GM03348 (cell line): ENCODE measurements at places on chromosomes 6 and 20.
A peak's percentile ranks its signal among the peaks of the same experiment; 100 is the strongest.

- no peak for DNase-seq
Measured at GRCh38 chr6:36608788-36609563, 14.8 kb downstream of the SRSF3 start.

GRCh38 chr6:159577564-159577963, 115.5 kb downstream of the SOD2 start:
- DNase-seq: no peak

GRCh38 chr20:34907616-34908469, 31.4 kb downstream of the ACSS2 start:
- DNase-seq: peak; percentile 81

- no peak for DNase-seq
Measured at GRCh38 chr6:20028562-20028961, 183.7 kb downstream of the MBOAT1 start.

GRCh38 chr20:5848711-5849505, 98.7 kb downstream of the SHLD1 start:
- DNase-seq: peak; percentile 16

DNA sequence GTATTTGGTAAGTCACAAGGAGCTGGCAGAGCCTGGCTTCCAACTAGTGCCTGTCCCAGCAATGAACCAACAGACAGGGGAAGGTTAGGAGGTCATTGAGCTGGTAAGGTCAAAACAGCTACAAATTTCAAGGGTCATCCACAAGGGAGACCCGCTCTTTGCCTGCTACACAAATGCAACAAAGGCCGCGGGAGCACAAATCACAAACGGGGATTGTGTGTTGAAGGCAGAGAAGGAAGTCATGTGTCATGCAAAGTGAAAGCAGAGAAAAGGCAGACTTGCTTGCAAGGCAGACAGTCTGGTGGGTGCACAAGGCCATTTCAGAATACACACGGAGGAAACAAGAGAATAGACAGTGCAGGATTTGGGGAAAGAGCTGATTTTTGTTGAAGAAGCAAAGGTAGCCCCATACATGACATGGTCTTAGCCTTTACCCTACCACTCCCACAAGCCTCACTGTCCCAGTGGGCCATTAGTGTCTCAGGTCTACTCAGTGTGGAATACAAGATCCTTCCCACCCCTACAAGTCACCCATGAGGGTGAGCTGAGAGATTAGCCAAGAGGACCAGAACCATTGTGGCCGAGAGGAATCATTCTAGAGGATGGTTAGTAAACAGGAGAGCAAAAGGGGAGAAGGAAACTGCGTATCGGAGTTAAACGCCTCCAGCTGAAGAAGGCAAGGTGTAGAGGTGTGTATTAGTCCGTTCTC, 18.1 kb upstream of the SAMHD1 start:
- no peak for DNase-seq

DNA sequence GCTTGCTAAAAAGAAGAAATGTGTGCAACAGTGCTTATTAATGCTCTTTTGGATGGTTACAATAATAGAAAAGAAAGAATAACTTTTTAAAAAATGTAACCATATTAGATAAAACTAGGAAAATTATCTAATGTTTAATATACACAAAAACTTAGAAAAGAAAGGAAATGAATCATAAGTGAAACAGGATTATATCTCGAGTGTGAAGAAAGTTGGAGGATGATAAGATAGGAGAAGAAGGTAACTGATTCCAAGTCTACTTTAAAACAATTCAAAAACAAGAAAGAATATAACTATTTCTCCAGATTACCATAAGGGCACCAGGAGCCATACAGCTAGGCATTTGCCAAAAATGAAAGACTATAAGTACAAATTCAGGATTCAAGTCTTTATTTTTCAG, 73.0 kb downstream of the PHIP start:
- no peak for DNase-seq

DNA sequence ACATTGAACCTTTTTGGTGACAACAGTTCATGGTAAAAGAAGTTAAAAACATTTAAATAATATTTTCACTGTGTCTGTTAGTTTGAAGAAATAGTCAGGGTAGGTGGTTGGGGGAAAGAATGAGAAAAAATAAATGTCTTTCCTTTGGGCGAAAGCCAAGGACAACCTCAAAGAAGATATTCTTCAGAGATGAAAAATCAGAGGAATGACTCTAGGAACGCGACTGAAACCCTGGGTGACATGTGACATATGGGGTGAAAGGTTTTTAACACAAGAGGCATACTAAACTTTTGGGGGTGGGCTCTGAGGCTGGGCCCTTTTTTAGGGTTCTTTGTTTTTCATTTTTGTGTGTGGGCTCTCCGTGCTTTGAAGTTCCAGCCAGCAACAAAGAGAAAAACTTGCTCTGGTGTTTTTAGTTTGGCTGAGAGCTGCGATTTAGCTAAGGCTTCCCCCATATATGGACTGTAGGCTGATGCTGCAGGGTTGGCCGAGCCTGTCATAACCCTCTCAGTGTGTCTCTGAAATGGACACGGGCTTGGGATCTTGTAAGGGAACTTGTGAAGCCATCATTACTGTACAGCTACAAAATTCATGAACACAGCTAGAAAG, 610.1 kb upstream of the ARID1B start:
- DNase-seq: no peak

DNA sequence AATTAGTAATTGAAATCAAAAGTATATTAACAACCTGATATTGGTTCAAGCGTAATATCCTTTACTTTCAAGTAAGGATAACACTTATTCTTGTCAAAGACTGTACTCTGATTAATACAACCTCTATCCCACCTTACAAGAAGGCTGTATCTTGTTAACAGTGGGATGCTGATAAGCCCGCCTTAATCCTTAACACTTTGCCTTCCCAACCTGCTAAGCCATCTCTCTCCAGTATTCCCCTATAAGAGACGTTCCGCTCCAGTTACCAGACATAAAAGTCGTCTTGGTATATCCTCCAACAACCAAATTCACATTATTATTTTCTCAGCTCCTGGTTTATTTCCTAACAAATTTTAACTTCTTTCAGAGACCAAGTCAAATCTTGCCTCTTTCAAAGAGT, 2.0 kb downstream of the BTBD9 start:
- no peak for DNase-seq

- DNase-seq: no peak
Measured at GRCh38 chr20:52213995-52214394, 22.4 kb upstream of the ZFP64 start.

GRCh38 chr20:57930351-57930750, 220.5 kb upstream of the PMEPA1 start:
- no peak for DNase-seq

GRCh38 chr6:49220293-49220692, 242.8 kb downstream of the MMUT start:
- no peak for DNase-seq

DNA sequence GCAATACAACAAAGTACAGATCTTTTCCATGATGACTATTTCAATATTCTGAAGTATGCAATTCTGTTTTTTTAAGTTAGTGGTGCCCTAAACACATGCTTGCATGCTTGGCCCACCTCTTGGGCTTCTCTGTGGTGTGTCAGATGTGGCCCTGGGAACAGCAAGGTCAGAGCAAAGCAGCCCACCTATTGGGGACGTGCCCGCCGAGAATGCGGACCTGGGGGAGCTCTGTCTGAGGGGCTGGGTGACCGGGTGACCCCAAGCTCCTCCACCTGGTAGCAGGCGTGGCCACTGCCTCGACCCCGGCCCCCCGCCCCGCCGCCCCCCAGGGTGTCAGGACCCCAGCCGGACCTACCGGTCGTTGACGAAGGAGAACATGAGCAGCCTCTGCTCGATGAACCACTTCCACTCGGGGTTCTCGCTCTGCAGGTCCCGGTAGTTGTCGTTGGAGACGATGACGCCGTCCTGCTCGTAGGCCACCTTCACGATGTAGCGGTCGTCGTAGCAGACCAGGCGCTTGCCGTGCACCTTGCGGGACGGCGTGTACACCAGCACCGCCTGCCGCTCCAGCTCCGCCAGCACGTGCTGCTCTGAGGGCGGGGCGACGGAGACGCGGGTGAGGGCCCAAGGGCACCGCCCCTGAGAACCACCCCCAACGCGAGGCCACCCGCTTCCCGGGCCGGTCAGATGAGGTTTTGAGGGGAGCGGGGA, 28.3 kb downstream of the ZC3H12D start:
- DNase-seq: no peak

- no peak for DNase-seq
Measured at GRCh38 chr20:56360133-56360907, 1.5 kb downstream of the FAM210B start.

DNA sequence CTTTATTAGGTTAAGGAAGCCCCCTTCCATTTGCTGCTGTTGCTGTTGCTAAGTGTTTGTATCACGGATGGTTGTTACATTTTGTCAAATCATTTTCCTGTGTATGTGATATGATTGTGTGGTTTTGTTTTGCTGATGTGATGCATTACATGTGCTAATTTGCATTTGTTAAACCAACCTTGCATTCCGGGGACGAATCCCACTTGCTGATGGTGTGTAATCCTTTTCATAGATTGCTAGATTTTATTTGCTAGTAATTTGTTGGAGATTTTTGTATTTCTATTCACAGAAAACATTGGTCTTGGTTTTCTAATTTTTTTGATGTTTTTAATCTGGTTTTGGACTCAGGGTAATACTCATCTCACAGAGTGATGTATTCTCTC, 167.8 kb downstream of the WDR27 start:
- no peak for DNase-seq

GRCh38 chr6:21616005-21616404, 22.5 kb downstream of the SOX4 start:
- DNase-seq: no peak

DNA sequence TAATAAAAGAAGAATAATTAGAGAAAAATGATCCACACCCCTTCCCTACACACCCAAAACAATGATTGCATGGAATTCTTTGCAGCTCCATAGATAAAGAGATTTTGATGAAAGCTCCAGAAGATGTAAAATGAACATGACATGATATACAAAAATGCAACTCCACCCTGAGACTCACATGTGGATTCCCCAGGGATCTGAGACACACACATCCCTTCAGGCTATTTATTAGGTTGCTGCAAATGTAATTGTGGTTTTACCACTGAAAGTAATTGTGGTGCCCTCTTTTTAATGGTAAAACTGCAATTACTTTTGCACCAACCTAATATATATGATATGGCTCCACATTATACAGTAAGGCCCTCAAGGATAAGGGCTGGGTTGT, 40.4 kb upstream of the TBC1D7 start:
- DNase-seq: peak; percentile 47

DNA sequence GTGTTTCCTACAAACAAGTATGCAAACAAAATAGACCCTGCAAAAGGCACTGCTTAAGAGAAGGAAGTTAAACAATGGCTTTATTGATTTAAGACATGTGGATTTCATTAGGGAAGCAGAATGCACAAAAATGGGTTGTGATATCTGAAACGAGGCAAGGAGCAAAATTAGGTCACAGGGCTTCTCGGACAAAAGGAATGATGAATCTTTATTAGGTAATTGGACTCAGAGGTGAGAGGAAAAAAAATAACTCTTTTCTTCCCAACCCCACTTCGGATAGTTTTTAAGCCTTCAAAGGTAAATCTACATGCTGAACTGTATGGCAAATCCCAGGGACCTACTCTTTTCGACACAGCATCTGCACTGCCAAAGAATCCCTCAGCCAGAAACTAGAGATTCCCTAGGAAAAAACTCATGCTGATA, 183.0 kb upstream of the TAB2 start:
- no peak for DNase-seq

DNA sequence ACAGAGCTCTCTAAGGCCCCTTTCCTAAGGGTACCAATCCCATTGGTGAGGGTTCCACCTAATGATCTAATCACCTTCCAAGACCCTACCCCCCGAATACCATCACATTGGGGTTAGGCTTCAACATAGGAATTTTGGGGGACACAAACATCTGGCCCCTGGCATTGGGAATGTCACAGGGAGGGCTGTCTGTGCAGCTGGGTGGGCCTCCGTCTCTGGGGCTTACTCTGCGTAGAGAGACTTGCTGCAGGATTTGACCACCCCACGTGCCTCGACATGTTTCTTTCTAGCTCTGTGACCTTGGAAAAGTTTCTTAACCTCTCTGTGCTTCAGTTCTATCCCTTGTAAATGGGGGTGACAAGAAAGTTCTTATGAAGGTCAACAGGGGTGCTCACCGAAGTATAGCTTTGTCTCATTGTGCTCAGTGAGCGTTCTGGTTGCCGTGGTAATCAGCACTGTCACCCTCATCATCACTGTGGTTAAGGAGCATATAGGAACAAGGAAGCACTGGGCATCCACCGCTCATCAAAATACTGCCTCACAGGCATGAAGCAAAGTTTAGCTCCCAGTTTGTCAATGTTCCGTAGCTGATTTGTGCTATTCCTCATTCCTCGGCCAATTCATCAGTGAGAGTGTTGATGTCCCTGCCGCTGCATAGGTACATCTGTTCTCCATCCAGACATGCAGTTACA, 152.8 kb downstream of the SYCP2 start:
- DNase-seq: no peak

DNA sequence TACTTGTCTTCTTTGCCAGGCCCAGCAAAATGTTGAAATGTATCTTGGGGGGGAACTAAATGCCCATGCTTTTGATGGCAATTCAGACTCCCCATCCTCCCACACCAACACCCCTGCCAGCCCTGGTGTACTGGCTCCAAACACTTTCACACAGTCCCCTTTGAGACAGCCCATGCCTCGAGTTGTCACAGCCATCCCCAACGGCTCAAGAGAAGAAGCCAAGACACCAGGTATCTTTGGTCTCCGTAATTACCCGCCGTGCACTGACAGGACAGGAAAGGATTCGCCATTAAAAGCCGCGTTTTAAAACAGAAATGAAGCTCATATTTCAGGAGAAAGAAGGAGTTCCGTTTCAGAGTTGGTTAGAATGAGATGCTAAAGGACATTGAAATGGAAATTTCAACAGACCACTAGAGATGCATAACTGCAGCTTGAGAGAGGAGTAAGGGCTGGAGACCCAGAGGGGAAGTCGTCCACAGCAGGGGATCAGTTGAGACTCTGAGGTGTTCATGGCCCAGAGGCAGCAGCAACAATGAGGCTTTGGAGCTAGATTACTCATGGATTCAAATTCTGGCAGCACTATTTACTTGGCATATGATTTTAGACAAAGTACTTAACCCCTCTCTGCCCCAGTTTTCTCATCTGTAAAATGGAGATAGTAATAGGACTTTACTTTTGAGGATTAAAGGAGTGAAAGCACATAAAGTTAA, 63.5 kb upstream of the ADGRF1 start:
- DNase-seq: no peak

- DNase-seq: peak; percentile 4
Measured at GRCh38 chr6:27138837-27139755, 108.4 kb upstream of the PRSS16 start.

DNA sequence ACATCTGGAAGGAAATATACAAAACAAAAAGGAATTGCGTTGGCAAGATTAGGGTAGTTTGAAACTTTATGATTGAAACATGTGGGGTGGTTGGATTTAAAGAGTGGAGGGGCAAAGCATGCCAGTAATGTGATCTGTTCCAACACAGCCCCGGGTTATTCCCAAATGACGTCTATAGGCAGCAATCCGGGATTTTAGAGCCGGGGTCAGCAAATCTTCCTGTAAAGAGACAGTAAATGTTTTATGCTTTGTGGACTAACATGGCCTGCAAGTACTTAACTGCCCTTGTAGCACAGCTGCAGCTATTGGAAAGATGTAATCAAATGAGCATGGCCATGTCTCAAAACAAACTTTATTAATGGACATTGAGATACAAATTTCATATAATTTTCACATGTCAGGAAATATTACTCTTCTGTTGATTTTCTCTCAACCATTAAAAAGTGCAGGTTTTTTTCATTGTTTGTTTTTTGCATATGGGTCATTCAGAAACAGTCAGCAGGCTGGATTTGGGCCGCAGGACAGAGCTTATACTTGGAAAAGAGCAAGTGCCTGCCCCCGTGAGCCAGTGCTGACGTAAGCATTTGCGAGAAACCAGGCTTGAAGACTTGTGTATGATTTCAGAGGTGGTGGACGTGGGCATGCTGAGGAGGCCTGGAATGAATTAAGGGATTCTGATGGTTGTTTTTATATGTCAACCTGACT, 136.5 kb downstream of the DOK5 start:
- DNase-seq: no peak
